ENCODE measurements at places on chromosomes 1 and 21.

DNA sequence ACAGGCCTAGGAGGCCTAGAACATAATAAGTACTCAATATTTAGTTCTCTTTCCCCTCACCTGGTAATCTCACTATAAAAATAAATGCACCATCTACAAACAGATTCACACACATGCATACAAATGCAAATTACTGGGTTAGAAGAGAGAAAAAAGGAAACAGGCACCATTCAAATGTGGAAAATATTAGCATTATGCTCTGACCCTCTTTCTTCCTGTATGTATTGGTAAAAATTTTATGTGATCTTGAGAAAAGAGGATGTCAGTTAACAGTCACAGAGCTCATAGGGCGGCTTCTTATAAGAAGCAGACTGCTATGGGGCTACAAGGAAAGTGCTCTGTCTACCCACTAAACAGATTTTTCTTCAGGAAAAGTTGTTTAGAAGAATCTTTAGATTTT, 565.4 kb downstream of the LMO4 start:
- no peak for DNase-seq

GRCh38 chr1:198647055-198647454, 8.2 kb downstream of the PTPRC start:
- no peak for DNase-seq

DNA sequence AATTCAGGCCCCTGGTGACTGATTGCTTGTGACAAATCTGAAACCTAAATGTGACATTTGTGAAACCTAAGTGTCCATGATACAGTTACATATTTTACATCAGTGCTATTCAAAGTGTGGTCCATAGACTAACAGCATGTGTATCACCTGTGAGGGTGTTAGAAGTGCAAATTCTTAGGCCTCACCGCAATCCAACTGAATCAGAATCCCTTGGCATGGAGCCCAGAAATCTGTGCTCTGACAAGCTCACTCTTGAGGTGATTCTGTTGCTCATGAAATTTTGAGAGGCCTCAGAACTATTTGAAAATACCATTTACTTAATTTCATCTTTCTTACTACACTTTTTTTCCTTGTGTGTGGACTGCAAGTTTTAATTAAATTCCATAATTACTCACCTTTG, 587.9 kb downstream of the ADGRL2 start:
- no peak for DNase-seq

DNA sequence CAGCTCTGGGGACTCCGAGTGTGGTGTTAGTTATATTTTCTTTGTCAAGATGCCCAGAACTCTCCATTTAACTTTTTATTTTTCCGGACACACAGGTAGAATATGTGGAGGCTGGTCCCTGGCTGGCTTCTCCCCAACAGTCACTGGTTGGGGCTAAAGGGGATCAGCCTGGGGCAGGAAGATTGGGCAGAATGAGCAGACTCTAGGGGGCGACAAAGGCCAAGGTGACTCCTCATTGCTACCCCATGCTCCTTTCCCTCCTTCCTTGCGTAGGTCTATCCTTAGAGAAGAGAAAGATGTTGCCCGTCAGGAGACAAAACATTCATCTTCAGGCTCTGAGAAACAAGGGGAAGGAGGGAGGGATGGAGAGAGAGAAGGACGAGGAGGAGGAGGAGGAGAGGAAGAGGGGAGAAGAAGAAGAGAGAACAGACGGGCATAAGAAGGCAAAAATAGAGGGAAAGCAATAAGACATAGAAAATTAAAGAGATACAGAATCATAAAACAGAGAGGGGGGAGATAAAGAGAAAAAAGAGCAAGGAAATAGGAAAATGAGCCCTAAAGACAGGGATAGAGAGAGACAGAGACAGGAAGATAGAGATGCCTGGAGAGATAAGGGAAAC, 89.9 kb downstream of the FOXD2 start:
- no peak for DNase-seq

GRCh38 chr1:21099034-21099868, 77.4 kb downstream of the EIF4G3 start:
- no peak for DNase-seq

GRCh38 chr1:41905093-41905675, 13.5 kb downstream of the HIVEP3 start:
- no peak for DNase-seq

Measured in SW 1271 (cell line).